ENCODE measurements at places on chromosomes 1 and 21.

GRCh38 chr1:212710566-212710965, 10.9 kb upstream of the BATF3 start:
- H3K4me3 ChIP-seq, result no peak overlapping the region
- H3K4me1 ChIP-seq, result no peaks in the 10 kb centered on the region
- H3K27me3 ChIP-seq, result peaks cover 2% of the 10 kb centered on the region
- no peak for DNase-seq

GRCh38 chr1:61808968-61809367, 66.7 kb downstream of the PATJ start:
- no peaks in the 10 kb centered on the region for H3K27me3 ChIP-seq
- no peaks in the 10 kb centered on the region for H3K4me1 ChIP-seq
- H3K27ac ChIP-seq, result no peak overlapping the region

- H3K4me1 ChIP-seq, result peaks cover 66% of the 10 kb centered on the region
- no peak overlapping the region for H3K4me3 ChIP-seq
Measured at GRCh38 chr1:32989160-32990050, 24.8 kb upstream of the RNF19B start.

- no peaks in the 10 kb centered on the region for H3K27me3 ChIP-seq
- H3K4me1 ChIP-seq, result no peaks in the 10 kb centered on the region
- no peak overlapping the region for H3K27ac ChIP-seq
- no peak overlapping the region for H3K4me3 ChIP-seq
- no peak for DNase-seq
Measured at GRCh38 chr1:69932760-69933159, 272.6 kb downstream of the LRRC40 start.

- no peaks in the 10 kb centered on the region for H3K4me1 ChIP-seq
- peaks cover 6% of the 10 kb centered on the region for H3K27me3 ChIP-seq
- no peaks in the 10 kb centered on the region for H3K36me3 ChIP-seq
- no peak overlapping the region for H3K4me3 ChIP-seq
- no peak for DNase-seq
Measured at GRCh38 chr1:198116469-198116868, 40.3 kb upstream of the NEK7 start.

All from activated B cell treated with CpG ODN at 0.5 μM for 24 hours (primary cell).